Posterior cingulate gyrus (tissue), 11 donors: ENCODE measurements at places on chromosomes 3 and 15.

- no peak for DNase-seq
Observed at GRCh38 chr3:197518881-197519421, 36.8 kb downstream of the BDH1 start.

- no peak for DNase-seq
Observed at GRCh38 chr15:101660005-101660404, 7.8 kb upstream of the TM2D3 start.

DNA sequence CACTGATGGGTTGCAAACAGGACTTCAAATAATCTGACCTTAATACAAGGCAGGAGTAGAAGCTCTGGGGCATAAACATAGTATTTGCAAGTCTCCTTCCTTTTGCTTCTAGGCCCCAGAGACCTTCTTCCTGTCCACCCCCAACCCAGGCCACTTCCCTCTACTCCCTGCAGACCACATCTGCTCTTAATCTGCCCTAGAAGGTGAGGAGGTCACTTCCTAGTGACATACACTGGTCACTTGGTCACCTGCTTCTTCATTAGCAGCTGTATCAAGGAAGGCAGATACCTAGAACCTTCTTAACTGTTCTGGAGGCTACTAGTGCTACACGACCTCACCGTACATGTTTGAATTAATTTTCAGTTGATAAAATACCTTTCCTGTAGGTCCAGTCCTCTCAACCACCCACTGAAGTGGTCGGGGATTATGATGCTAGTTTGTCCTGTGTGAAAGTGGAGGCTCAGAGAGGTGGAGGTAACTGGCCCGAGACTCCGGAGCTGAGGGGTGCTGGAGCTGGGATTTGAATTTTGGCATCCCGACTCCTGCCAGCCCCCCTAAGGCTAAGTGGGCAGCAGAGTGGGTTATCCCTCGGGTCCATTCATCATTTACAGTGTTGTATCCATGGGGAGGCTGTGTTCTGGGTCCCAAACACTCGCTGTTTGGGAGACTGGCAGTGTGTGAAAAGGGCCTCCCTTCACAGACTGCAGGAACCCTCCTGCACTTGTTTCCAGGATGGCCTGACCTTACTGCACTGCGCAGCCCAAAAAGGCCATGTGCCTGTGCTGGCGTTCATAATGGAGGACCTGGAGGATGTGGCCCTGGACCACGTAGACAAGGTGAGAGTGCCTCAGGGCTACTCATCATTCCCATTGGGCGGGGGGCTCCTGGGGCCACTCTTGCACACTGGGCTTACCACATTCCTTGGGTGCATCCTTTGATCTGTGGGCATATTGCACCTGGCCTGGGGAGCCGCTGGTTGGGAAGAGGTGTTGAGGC, 13.9 kb downstream of the ANKDD1A start:
- DNase-seq, result peak; percentile 57

GRCh38 chr15:29968099-29968894, 114.5 kb upstream of the GOLGA8J start:
- peak; percentile 83 for DNase-seq

GRCh38 chr3:195544634-195545033, 1.5 kb upstream of the PPP1R2 start:
- DNase-seq, result no peak

GRCh38 chr3:113054552-113054951, 63.8 kb downstream of the GTPBP8 start:
- DNase-seq, result no peak
